Left renal cortex interstitium (tissue), 4 donors: ENCODE measurements at places on chromosomes 4 and X. TPM values are rescaled to one million over a fixed set of nuclear protein-coding genes. Genes with fewer than 3 reads are reported as not detected.

DNA sequence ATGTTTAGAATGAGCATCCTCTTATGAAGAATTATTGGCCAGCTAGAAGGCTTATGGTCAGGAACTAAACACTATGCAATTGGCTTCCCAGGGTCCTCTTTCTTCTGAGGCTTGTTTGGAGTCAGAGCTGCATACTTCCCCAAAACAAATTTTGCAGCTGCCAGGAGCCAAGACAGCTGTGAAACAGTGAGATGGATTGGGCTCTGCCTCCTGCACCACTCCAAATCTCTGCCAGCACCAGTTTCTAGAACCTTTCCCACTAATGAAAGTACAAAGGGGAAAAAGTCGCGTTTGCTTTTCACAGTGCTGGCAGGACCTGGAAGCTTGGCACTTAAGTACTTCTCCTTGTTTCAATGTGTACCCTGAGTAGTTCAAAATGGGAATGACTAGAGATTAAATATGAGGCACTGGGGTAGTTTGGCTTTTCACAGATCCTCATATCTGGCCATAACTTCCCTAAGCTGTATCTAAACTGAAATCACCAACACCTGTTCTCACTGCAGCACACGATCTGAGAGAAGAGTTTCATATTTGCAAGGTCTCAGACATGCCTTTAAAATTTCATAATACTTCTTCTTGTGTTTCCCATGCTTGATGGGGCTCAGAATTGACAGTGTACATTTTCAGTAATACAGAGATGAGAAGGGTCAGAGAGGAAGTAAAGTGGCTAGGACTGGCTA is 20.7 kb upstream of the AR start:
- DNase-seq = no peak

DNA sequence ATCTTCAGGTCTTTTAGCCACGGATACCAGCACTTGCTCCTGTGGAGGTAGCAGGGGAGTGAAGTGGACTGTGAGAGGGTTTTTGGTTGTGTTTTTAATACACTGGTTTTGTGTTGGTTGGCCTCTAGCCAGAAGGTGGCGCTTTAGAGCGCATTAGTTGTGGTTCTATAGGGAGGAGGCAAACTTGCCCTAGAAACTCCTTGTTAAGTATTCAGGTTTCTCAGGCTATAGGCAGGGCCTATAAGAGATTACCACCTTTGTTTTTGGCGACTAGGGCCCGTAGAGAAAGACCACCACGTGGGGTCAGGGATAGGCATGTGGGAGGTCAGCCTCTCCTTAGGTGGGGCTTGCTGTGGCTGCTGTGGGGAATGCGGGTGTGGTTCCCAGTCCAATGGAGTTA is 221.6 kb upstream of the SPANXN4 start:
- no peak for DNase-seq

ARL13A gene
- polyA plus RNA-seq = not detected

CXCL11 gene
- polyA plus RNA-seq = 0.17 TPM

OPN1MW2 gene
- not detected for polyA plus RNA-seq

GRCh38 chr4:30386266-30386895 is 333.8 kb upstream of the PCDH7 start:
- no peak for DNase-seq

GRCh38 chrX:15761564-15762191 is 23.6 kb downstream of the CA5B start:
- no peak for DNase-seq

- DNase-seq = no peak
These were observed 1.2 kb downstream of the H2BW2 start for GRCh38 chrX:104041003-104041402.

DNA sequence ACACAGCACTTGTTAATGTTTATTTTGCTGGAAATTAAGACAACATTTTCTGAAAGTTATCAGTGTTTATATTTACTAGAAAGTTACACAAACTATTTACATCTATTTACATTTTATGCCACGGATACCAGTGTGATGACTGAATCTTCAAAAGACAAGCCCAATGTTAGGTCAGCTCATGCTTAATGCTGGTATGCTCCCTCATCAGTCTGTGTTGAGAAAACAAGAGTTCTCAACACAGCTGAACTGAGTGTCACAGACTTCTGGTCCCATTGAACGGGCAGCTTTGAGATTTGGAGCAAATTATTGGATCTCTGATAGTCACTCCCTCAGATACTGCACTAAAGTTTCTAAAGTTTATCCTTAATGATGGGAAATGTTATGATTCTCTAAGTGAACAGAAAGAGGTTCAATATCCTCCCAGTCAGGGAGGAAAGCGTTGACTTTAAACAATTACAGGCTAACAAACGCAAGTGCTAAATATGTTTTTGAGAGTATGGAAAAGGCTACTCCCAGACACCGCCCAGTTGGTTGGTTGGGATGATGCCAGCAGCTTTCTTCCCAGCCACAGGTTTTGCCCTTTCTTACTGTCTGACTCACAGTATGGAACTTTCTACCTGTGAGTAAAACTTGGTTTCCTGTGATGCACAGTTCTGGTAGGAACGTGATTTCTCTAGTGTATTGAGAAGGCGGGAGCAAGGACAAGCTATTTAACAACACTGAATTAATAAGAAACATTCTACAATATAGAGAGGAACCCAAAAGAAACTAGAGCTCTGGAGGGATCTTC is 1293.6 kb upstream of the TENM3 start:
- DNase-seq = no peak

GRCh38 chrX:79082899-79083298 is 61.6 kb upstream of the GPR174 start:
- DNase-seq = no peak

DNA sequence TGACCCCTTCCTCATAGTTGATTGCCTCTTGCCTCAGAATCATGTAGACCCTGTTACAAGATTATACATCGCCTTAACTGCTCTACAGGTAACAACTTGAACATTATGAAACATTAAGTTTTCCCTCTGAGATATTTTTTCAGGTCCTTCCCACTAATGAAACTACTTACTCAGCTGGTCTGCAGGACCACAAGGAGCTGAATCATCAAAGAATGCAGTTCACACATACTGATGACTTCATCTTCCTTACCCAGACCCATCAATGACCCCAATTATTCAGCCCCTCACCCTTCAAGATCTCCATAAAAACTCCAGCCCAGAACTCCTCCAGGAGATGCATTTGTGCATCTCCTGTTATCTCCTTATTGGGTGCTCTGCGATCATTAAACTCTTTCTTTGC is 720.9 kb downstream of the RAPGEF2 start:
- DNase-seq = no peak

DNA sequence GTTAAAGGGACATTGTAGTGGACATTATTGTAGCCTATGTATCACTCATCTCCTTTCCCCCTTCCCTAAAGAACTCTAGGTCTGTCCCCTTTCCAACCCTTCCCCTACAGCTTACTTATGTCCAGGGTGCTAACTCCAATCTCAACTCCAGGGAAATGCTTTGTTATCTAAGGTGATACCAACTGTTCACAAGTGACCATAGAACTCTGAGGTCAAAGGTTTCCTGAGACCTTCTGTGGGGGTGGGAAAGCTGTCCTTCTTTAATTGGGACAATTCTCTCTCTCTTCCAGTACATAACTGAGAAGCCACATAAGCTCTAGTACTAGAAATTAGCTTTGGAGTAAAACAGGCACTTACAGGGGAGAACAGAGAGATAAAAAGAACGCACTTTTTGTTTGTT is 212.4 kb downstream of the NR3C2 start:
- no peak for DNase-seq

GRCh38 chr4:116223040-116223732 is 862.2 kb downstream of the TRAM1L1 start:
- no peak for DNase-seq
